ENCODE measurements at places on chromosomes 13 and 19.

- no peak for DNase-seq
Observed at GRCh38 chr13:40186626-40187323, 479.7 kb downstream of the FOXO1 start.

DNA sequence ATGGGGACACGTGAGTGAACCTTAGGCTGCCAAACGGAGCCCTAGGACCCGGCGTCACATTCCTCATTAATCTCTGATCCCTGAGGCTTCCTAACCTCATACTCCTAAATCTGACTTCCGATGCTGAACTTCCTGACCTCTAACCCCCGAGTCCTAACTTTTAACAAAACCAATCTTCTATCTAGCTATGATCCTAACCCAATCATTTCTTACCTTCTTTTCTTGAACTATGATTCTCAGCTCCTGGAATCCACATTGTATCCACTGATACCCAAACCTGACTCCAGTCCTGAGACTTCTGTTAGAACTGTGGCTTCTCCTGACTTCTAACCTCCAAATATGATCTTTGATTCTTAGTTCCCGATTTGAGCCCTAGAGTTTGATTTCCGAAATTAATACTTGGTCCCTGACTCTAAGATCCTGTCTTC lies 447 bp downstream of the NFKBIB start:
- no peak for DNase-seq

DNA sequence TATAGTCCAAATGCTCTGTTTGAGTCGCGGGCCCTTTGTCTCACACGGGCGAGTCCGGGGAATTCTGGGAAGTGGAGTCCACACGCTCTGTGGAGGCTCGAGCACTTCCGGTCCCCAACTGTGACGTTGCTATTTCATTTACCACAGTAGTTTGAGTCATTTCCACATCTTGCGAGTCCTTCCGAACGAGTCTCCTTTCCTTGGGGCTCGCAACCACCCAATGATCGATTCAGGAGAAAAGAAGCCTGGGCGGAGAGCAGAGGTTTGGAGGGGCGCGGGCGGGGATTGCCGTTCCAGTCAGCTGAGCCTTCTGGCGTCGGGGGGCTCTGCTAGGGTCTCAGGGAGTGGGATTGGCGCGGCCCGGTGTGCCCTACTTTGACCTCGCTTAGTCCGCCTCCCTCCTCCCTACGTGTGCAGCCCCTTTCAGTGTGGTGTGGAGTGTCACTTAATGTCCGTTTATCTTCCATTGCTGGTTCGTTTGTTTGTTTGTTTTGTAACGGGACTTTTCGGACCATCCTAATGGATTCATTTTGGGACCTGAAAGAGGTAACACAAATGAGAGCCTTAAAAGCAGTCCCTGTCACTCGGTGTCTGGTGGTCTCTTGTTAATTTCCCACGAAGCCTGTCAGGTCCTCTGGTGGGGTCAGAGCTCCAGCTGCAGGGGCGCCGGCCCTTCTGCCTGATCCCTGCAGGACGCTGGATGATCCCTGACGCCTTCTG lies at the start of gene ZNF222:
TSS of gene ZNF222 (plus strand) at position 163 of the 720 bp plus-strand sequence. CDS start at position 221, 58 bp downstream.
- peak; percentile 76 for DNase-seq

GRCh38 chr19:42461700-42462324 lies 19.1 kb upstream of the CXCL17 start:
- DNase-seq: no peak

DNA sequence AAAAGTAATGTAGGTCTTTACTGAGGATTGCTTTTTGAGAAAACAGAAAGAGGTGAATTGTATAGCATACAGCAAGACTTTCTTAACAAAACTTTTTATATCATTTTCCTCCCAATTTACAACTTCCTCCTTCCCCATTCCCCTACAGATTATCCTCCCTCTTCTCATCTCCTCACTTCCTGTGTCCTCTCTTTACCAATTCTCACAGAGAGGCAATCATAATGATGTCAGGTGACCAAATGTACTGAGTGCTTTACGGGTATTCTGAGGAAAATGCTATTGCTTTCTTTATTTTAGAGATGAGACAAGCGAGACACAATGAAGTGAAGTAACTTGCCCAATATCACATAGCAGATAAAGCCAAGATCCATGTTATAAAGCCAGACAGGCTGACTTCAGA lies 1.7 kb upstream of the MTMR6 start:
- no peak for DNase-seq

DNA sequence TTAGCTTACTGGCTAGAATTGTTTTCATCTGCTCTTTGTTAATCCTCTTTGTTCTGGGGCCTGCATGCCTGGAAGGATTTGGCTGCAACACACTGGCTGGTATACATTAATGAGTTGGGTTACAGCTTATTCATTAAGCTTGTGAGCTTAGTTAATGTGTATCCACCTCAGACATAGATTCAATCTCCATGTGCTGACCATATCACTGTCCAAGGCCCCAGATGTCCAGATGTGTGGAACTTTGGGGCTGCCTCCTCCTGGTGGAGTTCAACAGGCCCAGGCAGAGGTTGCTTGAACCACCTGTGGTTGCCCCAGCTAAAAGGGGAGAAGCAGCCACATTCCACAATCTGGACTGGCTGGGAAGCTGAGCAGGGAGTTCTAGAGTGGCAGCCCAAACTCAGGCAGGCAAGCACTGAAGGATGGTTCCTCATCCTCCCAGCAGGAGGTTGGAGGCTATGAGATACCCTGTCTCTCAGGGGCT lies 5.4 kb downstream of the DIAPH3 start:
- DNase-seq: no peak

GRCh38 chr19:39355253-39355652 lies 13.0 kb downstream of the SAMD4B start:
- no peak for DNase-seq

DNA sequence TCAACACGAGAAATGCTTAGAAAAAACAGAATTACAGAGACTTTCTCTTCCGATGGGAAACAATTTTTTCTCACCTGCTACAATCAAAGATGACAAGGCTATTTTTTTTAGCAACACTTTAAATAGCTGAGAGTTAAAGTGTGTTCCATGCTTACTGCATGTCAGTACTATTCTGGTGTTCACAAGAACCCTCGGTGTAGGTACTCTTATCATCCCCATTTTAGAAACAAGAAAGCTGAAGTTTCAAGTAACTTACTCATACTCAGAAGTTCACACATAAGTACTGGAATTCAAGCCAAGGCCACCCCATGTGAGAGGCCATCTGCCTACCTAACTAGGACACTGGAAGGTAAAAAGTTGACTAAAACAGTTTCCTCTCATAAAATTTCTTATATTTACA lies 9.0 kb upstream of the TNFRSF19 start:
- DNase-seq: no peak

DNA sequence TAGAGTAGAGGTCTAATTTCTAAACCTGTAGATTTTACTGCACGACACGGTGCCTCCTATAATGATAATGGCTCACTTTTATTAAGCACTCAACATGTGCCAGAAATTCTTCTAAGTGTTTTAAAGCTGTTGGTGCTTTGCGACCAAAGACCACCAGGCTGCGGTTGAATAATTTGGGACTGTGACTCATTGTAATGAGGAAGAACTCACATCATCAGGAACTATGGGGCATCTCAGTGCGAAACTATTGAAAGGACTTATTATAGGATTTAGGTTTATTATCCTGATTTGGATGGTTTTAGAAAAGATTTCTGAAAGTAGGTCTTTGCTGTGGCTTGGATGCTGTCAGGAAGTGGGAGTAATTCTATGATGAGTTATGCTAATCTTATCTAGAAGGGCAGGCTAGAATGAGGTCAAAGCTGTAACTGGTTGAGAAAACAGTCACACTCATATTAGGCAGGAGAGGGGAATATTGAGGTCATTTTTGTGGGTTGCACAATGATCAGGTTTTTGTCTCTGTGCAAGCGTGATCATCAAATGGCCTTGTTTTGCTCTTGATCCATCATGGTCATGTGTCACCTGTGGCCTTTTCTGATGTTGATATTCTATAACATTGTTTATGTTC lies 266.8 kb downstream of the PCDH20 start:
- DNase-seq: no peak

DNA sequence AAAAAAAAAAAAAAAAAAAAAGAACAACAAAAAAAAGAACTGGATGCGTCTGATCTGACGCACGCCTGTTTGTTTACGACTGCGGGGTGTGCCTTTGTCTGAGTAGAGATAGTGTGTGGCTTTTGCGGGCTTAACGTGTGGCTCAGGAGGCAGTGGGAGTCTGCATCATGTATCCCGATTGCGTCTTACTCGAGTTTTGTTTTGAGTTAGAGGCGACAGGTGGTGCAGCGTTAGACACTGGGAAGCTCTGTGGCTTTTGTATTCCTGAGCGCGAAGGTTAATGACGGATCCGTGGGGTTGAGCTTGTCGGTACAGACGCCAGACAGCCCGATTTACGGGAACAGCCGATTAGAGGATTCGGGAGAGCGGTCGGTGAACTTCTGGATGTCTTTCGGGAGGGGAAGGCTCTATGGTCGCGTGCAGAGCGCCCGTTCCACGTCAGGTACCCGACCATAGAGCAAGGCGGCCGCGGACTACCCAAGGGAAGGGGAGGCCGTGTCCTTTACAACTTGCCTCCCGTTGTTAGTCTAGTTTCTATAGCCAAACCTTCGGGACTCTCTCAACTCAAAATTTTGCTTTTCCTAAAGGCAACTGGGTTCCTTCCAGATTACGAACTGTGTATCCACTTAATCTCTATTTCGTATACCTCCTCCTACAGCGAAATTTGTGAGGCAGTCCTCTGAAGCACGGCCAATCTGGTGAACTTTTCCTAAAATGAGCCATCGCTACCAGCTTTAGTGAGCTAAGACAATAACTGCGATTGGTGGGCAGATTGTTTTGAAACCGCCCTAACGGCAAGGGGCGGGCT lies 926 bp upstream of the HNRNPUL1 start:
- peak; percentile 82 for DNase-seq

- no peak for DNase-seq
Observed at GRCh38 chr13:65505941-65506340, 1724.2 kb downstream of the PCDH9 start.

GRCh38 chr19:49348305-49349189 lies 13.3 kb downstream of the CD37 start:
- DNase-seq: no peak

- DNase-seq: no peak
Observed at GRCh38 chr13:30908416-30908980, 2.4 kb downstream of the MEDAG start.

DNA sequence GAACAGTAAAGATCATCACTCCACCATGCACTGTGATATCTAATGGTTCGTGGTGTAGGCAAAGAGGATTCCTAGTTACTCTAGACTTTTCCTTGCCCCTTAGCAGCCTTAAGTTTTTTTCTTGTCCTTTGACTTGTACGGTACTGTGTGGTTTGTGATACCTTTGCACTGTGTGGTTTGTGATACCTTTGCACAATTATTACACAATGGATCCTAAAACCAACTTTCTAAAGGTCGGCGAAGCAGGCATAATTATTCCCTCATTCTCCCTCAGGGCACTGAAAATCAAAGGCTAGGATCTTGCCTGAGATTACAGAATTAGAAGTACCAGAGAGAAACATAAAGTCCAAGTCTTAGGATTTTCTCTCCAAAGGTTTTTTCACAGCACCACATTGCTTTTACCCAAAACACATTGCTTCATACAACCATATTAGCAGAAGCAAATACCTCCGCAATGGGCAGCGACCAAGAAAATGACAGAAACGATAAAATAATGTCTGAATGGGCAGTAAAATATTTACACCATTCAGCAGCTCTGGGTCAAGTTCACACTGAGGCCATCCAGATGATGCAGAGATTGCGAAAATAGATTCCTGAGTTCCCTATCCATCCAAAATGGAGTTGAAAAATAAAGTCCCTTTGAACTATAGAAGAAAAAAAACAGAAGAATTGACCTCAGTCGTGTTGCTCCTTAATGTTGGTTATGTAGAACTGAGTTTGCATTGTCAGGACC lies 106.4 kb downstream of the FGF14 start:
- no peak for DNase-seq

GRCh38 chr13:30696278-30697176 lies 38.8 kb upstream of the ALOX5AP start:
- DNase-seq: no peak

DNA sequence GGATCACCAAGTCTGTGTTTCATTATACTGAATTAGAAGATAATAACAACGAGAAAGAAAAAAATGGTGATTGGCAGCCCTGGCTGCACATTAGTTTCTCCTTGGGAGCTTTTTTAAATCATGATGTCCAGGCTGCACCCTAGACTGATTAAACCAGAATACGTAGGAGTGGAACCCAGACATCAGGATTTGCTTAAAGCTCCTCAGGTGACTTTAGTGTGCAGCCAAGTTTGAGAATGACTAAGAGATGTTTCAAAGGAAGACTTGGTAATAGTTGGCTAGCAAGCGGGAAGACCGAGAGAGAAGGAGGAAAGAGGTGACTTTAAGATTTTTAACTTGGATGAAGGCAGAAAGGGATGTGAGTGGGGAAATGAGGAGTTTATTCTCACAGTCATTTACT lies 71.4 kb upstream of the SERP2 start:
- DNase-seq: no peak

- no peak for DNase-seq
Observed at GRCh38 chr19:49125025-49125731, 5.8 kb downstream of the PPFIA3 start.

GRCh38 chr19:55493052-55493644 lies 4.9 kb downstream of the SSC5D start:
- DNase-seq: no peak

- DNase-seq: no peak
Observed at GRCh38 chr19:4088975-4089374, 22.3 kb upstream of the ZBTB7A start.

DNA sequence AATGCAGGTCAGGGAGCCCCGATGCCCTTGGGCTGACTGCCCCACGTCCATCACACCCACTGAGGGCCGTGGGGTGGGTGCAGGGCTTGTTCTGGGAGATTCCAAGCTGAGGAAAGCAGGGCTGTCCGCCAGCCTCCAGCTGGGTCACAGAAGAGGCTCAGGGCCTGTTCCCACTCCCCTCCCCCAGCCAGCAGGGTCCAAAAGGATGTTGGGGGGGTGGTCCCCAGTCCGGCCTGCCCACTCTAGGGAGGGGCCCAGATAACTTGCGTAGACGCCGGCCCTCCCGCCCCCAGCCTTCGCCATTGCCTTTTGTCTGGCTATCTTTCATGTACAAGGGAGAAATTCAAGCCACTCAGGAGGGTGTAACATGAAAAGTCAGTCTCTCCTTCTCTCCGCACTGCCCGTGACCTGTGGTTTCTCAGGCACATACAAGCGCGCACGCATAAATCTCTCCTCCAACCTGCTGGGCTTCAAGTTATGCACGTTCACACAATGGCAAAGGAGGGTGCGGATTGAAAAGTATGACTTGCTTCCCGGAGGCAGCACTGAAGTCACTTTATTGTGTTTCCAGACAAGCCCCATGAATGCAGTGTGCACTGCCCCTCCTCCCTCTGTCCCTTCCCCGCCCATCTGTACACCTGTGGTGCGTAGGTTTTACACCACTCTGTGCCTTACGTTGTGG lies 20.2 kb downstream of the CARM1 start:
- no peak for DNase-seq

- no peak for DNase-seq
Observed at GRCh38 chr13:77377016-77377415, 50.1 kb upstream of the MYCBP2 start.

DNA sequence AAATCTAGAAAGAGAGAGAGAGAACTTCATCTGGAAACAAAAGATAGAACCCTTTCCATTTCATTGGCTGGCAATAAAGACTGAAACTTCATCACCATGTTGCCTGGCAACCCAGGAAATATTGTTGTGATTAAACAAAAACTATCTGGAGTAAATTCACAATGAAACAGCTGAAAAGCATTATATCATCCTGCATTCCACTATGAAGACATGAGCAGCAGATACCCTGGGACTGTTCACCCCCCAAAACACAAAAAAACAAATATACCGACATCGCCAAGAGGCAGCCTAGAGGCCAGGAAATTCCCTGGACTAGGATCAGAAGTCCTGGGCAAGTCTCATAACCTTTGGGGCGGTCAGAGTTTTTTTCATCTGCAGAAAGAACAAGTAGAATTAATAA lies 158.3 kb downstream of the FOXO1 start:
- no peak for DNase-seq

GRCh38 chr13:37349916-37350315 lies 244.5 kb upstream of the CSNK1A1L start:
- no peak for DNase-seq
